ENCODE measurements at places on chromosomes 5 and 9.

DNA sequence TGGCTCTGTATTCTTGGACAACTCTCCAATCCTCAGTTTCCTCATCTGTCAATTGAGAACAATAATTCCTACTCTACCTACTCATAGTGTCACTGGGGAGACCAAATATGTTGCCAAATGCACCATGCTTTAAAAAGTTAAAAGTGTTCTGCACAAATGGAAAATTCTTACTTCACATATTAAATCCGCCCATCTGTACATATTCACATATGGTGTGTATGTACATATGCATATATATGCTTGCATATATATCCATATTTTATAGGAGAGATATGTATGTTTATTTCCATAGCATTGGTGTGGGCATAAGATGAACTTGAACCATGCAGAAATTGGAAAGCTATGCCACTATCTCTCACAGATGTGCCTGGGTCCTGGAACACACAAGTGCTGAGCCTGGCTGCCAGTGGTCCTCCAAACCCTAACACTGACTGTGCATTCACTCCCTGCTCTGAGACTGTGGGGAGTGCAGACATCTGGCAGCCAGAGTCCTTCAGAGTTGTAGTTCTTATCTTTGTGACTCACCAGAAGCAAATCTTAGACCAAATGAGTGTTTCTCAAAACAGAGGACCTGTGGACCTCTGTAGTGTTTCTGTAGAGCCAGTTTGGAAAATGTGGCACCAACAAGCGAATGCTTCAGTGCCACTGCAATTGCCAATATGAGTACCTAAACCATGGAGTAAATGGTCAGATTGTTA lies 168.7 kb downstream of the GRIA1 start:
- peak; percentile 74 for DNase-seq

DNA sequence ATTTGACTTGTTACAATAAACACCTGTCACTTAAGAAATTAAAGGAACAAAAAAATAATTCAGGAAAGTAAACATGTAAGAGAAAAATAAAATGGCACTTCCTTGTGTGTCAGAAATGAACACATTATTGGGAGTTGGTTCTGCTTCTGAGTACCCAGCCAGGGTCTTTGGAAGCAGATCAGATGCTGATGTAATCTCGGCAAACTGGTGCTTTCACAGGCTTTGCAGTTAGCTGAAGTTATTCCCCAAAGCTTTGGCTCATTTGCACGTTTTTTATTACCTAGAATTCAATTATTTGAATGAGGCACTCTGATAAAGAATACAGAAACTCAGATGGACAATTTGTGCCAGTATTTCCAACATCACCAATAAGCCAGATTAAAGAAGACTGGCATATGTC lies 10.9 kb downstream of the CDH18 start:
- no peak for DNase-seq

DNA sequence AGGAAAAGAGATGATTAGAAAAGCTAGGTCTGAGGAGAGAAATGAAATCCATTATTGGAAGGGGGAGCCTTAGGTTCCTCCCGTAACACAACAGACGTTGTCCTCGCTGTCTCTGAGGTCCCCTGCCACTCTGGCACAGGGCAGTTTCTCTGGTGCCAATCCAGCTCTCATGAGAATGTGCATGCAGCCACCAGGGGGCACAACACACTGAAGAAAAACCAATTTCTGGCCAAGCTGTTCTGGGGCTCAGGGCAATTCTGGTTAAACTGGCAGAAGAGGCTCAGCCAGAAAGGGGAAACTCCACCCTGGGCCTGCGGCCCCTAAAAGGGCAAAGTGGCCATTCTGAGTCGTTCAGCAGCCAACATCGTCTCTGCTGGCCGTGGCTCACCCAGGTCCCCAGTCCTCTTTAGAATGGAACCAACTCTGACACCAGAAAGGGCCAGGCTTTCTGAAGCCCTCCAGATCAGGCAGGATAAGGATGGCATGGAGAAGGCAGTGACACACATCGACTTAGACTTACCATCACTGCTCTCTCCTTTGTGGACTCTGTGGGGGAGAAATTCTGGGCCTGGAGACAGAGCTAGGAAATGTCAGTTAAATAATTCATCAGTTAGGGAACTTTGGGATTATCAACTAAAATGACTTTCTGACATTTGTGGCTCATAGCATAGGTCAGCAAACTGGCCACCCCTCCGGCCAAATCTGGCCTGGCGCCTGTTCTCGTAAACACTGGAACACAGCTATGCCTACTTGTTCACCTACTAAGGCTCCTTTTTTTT lies 58.5 kb upstream of the GOLPH3 start:
- DNase-seq, result no peak

GRCh38 chr9:19498015-19498414 lies 89.2 kb downstream of the ACER2 start:
- peak; percentile 35 for DNase-seq

- peak; percentile 15 for DNase-seq
Observed at GRCh38 chr9:70998962-70999361, 122.5 kb downstream of the TRPM3 start.

- no peak for DNase-seq
Observed at GRCh38 chr9:134895097-134895496, 14.5 kb downstream of the FCN2 start.

DNA sequence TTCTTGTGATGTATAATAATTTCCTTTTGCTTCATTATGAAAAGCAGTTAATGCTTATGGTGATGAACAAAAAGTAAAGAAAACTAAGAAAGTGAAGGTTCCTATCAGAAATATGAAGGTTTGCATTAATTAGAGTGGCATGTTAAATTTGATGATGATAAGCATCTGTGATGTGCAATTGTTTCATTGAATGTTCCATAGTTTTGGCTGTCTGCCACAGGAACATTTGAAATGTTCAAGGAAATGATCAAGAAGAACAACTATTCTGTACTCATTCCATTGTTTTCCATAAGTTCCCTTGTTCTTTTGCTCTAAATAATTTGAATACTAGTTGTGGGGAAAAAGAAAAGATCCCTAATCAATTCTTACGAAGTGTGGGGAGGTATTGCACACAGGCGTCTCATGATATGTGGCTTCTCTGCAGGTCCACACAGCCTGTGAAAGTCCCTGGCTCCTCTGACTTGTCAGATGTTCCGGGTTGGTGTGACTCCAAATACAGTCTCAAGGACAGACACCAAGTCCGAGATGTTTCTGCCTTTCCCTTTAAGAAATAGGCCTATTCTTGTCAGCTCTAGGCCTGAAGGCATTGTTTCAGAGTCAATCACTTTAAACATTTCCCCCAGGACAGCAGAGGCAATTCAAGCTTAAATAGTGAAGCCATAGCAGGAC lies 152.6 kb upstream of the MAST4 start:
- DNase-seq, result no peak

DNA sequence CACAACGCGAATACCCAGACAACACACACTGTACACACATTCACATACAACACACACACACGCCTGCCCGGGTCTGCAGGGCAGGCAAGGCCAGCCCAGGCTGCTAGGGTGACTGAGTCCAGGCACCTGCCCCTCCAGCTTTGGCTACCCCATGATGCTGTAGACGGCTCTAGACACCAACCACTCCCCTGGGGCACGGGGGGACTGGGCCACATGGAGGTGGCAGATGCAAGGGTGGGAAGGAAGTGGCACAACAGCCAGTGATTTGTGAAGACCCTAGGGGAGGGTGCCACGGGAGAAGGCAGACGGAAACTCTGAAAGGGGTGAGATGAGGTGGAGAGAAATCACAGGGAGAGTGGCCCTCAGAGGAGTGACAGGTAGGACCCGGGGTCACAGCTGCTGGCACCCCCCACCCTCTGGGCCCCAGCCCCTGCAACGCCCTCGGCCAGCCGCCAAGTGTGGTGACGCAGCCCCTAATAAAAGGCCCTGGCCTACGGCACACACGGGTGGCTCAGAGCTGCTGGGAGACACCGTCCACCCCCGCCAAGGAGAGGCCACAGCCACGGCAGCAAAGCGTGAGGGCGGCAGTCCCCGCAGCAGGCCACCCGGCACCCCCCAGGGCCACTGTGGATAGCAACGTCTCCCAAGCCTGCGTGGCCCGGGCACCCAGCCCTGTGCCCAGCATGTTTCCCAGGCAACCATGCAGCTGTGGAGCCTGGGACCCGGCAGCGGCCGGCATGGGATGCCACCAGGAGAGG lies 6.6 kb upstream of the CCDC187 start:
- no peak for DNase-seq

DNA sequence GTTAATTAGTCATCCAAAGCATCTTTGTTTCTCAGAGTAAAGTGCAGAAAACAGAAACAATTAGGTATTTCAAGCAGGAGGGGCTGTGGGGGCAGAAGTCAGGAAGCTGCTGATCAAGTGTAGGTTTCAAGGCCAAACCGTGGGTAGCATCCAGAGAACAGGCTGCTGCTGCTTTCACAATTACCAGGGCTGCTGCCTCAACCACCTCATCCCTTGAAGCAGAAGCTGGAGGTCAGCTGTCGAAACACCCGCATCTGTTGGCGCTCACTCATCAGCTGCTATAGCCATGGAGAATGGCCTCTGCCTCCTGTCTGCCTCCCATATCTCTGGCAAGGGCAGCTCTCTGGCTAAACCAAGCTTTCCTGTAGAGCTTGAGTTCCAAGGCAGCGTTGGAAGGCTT lies 122.9 kb upstream of the OSMR start:
- no peak for DNase-seq

DNA sequence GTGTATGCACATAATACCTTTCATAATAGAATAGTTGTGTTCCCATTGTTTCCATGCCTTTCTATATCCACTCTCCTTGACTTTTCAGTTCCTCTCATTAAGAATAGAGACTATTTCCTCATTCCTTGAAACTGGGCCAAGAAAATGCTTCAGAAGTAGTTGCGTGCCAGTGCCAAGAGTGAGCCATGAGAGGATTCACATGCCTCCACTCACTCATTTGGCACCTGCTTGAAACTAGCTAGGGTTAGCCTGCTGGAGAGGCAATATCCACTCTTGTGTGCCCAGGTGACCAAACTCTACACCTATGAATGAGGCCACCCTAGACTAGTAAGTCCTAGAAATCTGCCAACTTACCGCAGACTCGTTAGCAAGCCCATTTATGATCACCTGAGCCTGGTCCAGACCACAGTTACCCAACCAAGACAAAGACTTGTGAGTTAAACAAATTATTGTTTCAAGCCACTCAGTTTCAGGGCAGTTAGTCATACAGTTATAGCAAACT lies 276.3 kb downstream of the EPB41L4A start:
- no peak for DNase-seq

GRCh38 chr9:133584559-133585476 lies 24.4 kb downstream of the FAM163B start:
- no peak for DNase-seq

DNA sequence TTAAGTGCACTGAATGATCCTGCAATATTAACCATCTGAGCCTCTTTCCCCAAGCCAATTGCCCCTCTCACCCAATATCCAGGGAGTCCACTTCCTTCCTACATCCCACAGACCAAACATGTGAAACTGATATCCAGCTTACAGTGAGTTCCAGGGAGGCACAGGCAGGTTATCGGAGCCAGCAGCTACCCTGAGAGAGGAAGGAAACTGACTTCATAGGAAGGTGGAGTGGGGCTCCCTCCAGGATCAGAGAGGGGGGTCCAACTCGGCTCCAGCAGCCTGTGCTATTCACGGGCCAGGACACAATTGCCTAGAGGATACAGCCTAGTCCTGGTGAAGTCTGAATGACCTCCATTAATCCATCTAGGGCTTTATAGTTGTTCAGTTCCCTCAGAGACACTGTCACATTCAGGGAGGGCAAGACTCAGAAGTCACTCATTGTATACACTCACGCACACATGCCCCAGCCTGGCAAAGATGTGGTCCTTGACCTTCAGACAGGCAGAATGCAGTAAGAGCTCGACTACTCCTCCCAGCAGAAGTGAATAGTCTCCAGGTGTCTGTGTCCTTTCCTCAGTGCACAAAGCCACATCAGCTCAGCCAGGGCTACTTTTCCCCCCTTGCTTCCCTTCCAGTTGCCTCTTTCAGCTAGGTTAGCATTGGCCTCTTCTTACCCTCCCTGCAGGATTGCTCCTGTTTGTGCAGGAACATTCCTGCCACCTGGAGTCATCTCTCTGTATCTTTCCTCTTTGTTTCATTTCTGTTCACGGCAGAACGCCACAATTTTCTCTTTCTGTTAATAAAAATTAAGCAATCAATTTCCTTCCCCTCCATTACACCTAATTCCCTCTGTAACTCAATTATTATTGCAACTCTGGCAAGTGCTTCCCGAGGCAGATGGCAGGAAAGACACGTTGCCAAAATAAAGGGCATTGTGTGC lies 501.7 kb downstream of the ARHGEF28 start:
- DNase-seq, result no peak

GRCh38 chr5:54539001-54539400 lies 21.4 kb downstream of the SNX18 start:
- DNase-seq, result no peak

DNA sequence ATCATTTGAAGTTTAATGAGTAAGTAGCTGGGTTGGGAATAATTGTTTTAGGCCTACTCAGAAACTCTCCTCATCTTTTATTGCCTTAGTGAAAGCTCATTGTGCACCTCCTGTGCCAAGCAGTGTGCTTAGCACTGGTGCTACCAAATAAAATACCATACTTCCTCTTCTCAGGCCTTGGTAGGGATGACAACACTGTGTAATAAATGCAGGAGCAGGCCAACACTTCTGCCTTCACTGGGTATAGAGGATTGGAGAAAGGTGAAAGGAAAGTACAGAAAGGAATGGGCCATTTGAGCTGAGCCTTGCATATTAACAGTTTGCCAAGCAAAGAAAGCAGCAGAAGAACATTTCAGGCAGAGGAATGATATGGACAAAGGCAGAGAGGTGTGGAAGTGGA lies 285.7 kb downstream of the NR3C1 start:
- no peak for DNase-seq

DNA sequence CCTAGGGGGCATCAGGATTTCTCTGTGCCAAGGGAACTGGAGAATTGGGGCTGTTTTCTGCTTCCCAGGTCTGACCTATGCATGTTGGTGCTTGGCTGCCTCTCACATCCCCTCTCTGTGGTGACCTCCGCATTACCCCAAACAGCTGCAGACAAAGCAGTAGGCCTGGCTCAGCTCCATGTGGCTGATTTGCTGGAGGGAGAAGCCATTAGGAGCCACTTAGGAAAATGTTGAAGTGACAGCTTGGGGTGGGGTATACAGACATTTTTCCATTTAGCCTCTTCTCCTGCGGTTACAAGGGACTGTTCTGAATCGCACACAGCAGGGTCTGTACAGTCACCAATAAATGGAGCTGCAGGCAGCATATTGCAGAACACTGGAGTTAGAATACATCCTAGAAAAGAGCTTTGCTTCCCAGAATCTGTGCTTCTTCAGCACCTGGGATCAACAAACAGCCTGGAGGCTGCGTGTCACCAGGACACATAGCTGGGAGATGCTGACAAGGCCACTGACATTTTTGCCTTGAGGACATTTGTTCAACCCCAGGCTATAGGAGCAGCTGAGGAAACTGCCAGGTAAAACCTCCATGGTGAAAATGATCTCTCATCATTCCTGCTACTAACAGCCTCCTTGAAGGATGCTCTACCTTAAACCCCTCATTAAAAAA lies 335.3 kb downstream of the DIRAS2 start:
- DNase-seq, result no peak

GRCh38 chr5:147869112-147869511 lies 9.4 kb upstream of the SCGB3A2 start:
- DNase-seq, result no peak

Data from fibroblast of skin of left quadriceps (primary cell).